Activated T-helper 1 cell treated with anti-CD3 and anti-CD28 coated beads, Interleukin-2, amount 50 U/mL, for 16 hours (primary cell): ENCODE measurements at places on chromosomes 7 and 10.
A peak's percentile ranks its signal among the peaks of the same experiment; 100 is the strongest.

- no peak for DNase-seq
Measured at GRCh38 chr7:158655931-158656441, 48.6 kb downstream of the NCAPG2 start.

GRCh38 chr7:105285118-105285874 is 103.4 kb downstream of the SRPK2 start:
- DNase-seq, result no peak

DNA sequence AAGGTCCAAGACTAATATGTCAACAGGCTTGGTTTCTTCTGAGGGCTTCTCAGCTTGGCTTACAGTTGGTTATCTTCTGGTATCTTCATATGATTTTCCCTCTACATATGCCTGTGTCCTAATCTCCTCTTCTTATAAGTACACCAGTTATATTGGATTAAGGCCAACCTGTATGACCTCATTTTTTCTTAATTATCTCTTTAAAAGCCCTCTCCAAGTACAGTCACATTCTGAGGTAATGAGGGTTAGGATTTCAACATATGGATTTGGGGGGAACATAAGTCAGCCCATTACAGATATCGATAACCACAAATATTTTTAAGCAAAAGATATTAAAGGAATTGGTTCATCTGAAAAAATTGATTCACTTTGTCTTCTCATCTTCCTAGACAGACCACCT is 49.2 kb downstream of the IQUB start:
- no peak for DNase-seq

GRCh38 chr7:135616136-135616535 is 46.2 kb upstream of the STMP1 start:
- DNase-seq, result no peak

- no peak for DNase-seq
Measured at GRCh38 chr7:36202398-36202797, 49.3 kb downstream of the EEPD1 start.

DNA sequence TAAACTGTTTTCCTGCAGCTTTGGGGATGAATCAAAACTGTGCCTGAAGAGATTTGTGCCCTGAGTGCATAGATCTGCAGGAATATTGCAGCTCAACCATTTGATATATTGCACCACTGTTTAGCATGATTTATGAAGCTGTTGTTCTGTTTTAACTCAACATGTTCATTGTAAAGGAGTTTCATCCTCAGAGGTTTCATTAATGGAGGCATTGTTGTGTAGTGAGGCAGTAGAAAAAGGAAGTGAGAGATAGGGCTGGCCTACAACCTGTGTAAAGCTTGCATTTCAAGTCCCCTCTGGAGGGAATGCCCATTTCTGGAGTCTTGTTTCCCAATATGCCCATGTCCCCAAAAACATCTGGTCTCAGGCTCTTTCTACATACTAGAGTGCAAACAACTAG is 67.5 kb downstream of the DNAJC12 start:
- DNase-seq, result no peak

DNA sequence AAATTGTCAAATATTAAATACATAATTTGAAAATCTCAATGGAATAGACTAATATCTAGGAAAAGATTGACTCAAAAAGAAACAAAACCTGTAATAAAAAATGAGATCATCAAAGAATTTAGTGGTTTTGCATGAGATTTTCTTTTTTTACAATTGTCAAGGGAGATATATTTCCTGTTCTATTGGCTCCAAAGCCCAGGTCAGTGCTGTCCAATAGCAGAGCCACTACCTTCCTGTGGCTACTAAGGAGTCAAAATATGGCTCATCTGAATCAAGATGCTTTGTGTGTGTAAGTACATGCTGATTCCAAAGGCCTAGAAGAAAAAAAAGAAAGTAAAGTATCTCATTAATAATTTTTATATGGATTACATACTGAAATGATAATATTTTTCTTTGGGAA is 191.9 kb downstream of the C7orf25 start:
- DNase-seq, result no peak

DNA sequence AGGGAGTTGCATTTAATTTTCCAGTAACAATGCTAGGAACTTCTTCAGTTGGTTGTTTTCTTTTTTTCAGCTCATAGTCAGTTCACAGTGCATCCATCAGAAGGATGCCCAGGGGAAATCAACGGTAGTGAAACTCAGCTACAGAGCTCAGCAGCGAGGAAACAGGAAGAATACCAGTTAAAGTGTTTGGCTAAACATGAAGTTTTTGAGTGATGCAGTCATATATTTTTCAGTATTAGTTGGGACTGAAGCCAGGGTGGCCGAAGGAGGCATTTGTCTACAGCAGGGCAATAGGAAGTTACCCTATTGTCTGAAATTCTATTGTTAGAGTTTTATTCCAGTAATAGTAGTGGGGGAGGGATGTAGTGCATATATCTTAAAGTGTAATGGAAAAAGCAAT is 45.3 kb upstream of the MALRD1 start:
- no peak for DNase-seq

DNA sequence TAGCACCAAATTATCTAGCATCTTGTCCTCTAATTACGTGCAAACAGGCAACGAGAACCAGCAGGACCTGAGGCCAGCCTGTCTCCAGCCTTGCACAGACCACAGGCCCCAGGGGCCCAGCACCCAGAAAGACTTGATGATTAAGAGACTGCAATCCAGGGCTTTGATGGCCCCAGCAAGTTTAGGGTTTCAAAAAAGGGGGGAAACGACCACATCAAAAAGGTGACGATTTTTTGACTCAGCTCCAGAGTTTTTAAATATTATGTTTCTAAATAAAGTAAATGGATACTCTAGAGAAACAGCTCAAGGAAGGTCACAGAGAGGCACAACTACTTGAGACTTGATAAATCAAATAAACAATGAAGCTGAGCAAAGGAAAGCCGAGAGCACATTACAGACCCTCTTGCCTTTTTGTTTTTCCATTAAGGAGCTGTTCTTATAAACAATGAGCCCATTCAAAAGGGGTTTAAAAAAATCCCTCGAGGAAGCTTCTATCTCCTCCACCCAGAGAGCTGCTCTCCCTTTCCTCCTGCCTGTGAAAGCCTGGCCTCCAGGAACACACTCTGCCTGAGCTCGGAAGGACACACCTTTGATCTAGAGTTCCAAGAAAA is 44.1 kb downstream of the GLI3 start:
- no peak for DNase-seq

DNA sequence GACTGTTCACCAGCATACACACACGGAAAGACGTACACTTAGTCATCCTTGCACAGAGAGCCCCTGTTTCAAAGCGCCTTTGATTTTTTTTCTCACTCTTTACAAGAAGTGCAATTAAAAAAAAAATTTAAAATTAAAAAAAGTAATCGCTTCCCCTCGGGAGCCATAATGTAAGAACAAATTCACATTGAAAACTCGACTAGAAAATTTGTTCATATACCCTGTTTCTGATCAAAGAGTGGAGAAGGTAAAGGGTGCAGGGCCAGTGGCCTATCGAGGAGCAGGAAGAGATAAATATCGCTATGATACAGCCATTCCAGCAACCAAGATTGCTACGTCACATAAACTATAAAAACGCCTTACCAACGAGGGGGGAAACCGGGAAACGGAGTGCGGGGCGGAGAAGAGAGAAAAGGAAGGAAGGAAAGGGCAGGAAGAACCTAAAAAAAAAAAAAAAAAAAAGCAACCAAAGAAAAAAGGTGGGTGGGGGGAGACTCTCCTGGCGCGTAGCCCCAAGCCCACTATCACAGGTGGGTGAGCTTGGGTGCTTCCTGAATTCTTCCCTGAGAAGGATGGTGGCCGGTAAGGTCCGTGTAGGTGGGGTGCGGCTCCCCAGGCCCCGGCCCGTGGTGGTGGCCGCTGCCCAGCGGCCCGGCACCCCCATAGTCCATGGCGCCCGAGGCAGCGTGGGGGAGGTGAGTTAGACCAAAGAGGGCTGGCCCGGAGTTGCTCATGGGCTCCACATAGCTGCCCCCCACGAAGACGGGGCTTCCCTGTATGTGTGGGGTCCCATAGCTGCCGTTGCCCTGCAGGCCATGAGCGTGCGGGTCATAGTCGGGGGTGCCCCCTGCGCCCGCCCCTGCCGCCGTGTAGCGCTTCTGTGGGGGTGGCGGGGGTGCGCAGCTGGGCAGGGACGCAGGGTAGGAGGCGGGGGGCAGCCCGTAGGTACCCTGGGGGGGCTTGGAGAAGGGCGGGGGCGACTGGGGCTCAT is 5.2 kb upstream of the HOXA2 start:
- DNase-seq, result no peak

GRCh38 chr7:142513178-142513955 is 235.9 kb upstream of the PRSS1 start:
- DNase-seq, result no peak

GRCh38 chr10:110774069-110775019 is 97.4 kb upstream of the PDCD4 start:
- DNase-seq, result no peak

GRCh38 chr10:75606203-75606779 is 174.9 kb downstream of the LRMDA start:
- no peak for DNase-seq

GRCh38 chr10:91643700-91644099 is 10.8 kb upstream of the PPP1R3C start:
- DNase-seq, result no peak

- no peak for DNase-seq
Measured at GRCh38 chr10:78224602-78225001, 190.9 kb downstream of the RPS24 start.

GRCh38 chr10:22615819-22616499 is 98.4 kb downstream of the PIP4K2A start:
- no peak for DNase-seq

DNA sequence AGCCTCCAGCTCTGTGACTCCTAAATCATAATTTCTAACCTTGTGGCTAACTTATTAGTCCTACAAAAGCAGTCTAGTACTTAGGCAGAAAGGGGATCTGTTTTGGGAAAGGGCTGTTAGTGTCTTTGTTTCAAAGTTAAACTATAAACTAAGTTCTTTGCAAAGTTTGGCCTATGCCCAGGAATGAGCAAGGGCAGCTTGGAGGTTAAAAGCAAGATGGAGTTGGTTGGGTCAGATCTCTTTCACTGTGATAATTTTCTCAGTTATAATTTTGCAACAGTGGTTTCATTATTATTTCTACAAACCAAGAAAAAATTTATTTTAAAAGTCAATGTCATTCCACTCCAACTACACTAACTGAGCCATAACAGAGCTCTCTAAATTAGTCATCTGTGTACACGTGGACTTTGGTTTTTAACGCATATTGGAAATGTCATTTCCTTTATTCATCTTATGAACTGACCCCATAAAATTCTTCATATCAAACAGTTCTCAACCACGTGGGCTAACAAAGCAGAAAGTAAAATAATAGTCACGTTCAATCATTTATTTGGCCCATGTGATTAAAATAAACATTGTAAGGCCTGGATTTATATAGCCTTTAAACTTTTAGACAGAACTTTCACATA is 143.2 kb upstream of the C7orf33 start:
- DNase-seq, result no peak

DNA sequence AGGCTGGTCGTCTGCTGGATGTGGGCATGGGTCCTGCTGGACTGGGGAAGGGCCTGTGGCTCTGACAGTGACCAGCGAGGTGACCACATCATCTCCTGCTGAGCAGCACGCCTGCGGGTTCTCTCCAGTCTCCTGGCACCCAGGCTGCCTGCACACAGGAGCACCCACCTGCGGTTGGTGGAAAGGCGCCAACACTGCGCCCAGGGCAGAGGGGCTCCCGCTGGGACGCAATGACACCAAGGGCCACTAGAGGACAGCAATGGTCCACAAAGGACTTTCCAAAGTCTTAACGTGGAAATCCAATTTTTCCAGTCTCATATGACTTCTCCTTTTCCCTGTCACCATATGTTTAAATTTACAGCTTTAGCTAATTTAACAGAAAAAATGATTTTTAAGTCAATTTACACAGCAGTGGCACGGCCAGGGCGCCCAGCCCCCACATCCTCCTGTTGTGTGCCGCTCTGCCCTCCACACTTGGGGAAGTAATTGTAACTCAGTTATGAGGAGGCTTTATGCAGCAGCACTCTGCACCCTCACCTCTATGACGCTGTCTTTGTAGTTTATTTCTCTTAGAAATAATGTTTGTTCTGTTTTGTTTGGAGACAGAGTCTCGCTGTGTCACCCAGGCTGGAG is 38.1 kb downstream of the CFAP46 start:
- no peak for DNase-seq

GRCh38 chr10:1558906-1559305 is 178.4 kb downstream of the ADARB2 start:
- DNase-seq, result no peak

DNA sequence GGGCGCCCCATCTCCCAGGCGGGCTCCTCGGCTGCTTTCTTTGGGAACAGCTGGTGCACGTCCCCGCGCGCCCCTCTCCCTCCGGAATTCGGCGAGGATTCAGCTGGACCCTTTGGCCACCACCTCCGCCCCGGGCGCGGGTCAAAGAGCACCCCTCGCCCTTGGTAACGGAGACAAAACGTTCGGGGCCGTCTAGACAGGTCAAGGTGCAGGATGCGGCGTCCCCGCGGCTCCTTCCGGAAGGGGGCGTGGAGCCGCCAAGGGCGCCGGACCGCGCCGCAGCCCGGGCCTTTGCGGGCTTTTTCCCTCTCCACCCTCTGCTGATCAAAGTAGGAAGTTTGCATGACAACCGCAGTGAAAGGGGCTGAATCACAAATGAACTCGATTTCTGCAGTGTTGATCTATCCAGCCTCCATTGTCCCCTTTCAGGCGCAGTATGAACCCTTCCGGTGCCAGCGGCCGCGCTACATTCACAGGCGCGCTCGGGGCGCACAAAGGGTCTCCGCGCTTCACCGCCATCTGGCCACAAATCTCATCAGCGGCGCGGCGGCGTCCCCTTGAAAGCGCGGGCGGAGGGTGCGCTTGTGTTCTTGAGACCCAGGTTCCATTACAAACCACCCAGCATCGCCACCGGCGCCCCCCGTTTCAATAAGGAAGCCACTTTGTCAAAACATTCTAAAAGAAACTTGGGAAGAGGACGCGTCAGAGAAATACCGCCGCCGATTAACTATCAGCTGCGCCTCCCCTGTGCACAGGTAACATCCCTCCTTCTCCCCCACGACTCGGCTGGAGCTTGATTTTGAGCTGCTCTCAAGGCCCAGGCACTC is 36.4 kb downstream of the CNPY1 start:
- no peak for DNase-seq

GRCh38 chr7:3092468-3092867 is 48.8 kb upstream of the CARD11 start:
- DNase-seq, result peak; percentile 43

GRCh38 chr7:19268737-19269136 is 123.5 kb upstream of the FERD3L start:
- no peak for DNase-seq

- no peak for DNase-seq
Measured at GRCh38 chr10:132588301-132589013, 50.9 kb downstream of the INPP5A start.

DNA sequence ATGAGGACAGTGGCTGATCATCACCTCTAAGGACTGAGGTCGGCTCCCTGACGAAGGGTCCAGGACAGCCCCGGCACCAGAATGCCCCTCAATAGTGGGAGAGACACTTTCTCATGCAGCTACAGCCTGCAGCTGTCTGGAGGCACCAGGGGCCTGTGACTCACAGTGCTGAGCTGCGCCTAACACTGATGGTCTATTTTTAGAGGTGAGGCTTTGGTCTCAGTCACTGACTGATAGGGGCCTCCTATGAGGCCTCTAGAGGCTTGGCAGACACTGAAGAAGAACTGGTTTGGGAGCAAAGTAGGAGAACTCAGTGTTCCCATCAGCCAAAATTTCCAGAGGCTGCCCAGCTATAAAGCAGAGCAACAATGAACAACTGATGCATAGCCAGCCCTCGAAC is 130.1 kb downstream of the COBL start:
- DNase-seq, result no peak
